ENCODE measurements at places on chromosomes 5 and 9.

DNA sequence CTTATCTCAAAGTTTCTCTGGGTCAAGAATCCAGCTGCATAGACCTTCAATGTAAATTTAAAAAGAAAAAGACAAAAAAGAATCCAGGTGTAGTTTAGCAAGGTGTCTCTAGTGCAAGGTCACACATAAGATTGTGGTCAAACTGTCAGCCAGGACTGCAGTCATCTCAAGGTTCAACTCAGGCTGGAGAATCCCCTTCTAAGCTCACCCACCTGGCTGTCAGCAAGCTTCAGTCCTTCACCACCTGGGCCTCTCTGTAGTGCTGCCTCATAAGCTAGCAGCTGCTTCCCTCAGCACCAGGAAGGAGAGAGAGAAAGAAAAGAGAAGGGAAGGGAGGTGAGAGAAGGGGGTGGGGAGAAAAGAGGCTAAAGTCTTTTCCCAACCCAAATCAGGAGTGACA, 146.7 kb downstream of the ACTL7B start:
- no peak for DNase-seq

DNA sequence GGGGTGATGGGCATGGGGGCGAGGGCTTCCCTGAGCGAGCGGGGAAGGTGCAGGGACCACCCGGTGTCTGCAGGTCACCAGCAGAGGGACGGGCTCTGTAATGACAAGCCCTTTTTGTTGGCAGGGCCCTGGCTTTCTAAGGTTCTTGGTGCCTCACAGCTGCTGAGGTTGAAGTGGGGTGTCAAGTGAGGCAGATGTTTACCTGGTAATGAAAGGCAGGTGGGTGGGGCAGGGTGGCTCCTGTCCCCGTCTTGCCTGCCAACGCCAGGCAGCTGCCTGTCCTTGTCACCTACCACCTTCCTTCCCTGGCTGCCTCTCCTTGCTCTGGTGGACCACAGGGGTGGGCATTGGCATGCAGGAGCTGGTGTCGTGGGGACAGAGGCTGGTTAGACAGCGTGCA, 41.0 kb upstream of the SEMA4D start:
- no peak for DNase-seq

GRCh38 chr5:107385708-107386107, 285.0 kb downstream of the EFNA5 start:
- DNase-seq, result no peak

GRCh38 chr9:130171226-130172148, 717 bp upstream of the NCS1 start:
- DNase-seq, result no peak

GRCh38 chr9:18976709-18977531, 56.1 kb downstream of the SAXO1 start:
- no peak for DNase-seq

GRCh38 chr5:80269991-80270438, 14.2 kb upstream of the SERINC5 start:
- no peak for DNase-seq
